ENCODE measurements at places on chromosomes 16 and 17.

GRCh38 chr16:50188619-50189136, 35.6 kb downstream of the TENT4B start:
- no peak for DNase-seq

- no peak for DNase-seq
These were observed 14.0 kb downstream of the PRSS54 start for GRCh38 chr16:58280846-58281301.

GRCh38 chr16:27366687-27367460, 35.1 kb upstream of the IL21R start:
- no peak for DNase-seq

- no peak for DNase-seq
These were observed 19.7 kb downstream of the PITPNM3 start for GRCh38 chr17:6536566-6537065.

GRCh38 chr17:54903375-54903774, 2.7 kb downstream of the TOM1L1 start:
- DNase-seq = no peak

DNA sequence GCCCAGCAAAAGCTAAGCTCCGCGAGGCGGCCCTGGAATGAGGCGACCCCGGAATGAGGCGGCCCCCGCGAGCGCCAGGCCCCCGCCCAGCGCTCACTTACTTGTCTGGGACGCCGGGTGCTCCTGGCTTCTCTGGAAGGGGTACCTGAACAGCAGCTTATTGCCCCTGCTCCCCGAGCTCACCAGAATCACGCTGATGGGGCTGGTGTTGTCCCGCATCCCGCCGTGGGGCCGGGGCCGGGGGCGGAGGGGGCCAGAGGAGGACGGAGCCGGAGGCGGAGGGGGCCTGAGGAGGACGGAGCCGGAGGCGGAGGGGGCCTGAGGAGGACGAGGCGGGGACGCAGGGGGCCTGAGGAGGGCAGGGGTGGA, 440 bp downstream of the NPRL3 start:
- no peak for DNase-seq

DNA sequence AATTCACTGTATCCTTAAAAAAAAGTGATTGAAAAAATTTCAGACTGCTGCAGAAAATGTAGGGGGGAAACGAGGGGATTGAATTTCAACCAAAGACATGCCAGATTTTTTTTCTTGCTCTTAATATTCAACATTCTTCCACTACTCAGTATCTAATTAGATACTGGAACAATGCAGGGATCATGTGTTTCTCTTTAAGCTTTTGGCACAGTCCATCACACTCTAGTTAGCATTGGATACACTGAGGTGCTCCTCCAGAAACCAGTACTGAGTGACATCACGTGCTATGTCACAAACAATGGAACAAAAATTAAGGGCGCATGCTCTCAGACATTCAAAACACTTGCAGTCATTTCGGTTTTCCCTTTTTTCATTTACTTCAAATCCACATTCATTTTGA, 298.6 kb upstream of the PSMD7 start:
- no peak for DNase-seq

GRCh38 chr16:23497543-23497868, 12.8 kb downstream of the GGA2 start:
- DNase-seq = no peak

DNA sequence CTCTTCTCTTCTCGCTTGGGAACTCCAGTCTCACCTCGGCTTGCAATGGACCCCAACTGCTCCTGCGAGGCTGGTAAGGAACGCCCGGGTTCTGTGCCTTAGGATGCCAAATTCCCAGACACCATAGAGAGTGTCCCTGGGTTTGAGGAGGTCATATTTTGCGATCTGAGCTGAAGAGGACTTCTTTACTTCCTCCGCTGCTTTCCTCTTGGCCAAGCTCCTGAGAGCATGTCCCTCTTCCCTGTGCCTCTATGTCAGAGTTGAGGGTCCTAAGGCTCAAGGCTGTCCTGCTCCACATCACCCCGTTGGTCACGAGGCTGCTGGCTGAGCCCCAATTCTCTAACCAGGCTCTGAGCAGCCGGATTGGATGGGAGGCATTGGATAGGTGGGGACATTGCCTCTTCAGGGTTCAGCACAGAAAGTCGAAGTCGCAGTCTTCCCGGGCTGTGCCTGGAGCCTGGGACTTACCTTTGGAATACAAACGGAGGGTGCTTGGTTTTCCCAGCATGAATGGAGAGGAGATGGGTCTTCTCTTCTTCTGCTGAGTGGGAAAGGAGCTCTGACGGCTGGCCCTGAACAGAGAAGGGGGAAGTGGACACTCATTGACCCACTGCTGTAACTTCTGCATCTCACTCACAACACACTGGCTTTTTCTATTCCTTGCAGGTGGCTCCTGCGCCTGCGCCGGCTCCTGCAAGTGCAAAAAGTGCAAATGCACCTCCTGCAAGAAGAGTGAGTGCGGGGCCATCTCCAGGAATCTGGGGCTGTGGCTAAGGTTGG, 416 bp downstream of the MT1H start:
- DNase-seq = no peak

- no peak for DNase-seq
These were observed 8.8 kb downstream of the NDEL1 start for GRCh38 chr17:8444494-8444893.

DNA sequence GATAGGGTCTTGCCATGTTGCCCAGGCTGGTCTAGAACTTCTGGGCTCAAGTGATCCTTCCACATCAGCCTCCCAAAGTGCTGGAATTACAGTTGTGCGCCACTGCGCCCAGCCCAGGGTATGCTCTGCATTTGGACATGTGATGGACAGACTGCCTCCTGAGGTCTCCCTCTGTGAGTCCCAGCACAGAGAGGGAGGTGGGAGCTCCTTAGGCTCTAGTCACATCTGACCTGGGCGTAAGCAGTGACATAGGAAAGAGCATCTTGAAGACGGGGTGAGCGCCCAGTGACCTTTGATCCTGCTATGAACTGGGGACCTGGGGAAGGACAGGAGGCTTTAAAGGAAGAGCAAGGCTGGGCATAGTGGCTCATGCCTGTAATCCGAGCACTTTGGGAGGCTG, 2.2 kb upstream of the GFAP start:
- no peak for DNase-seq

DNA sequence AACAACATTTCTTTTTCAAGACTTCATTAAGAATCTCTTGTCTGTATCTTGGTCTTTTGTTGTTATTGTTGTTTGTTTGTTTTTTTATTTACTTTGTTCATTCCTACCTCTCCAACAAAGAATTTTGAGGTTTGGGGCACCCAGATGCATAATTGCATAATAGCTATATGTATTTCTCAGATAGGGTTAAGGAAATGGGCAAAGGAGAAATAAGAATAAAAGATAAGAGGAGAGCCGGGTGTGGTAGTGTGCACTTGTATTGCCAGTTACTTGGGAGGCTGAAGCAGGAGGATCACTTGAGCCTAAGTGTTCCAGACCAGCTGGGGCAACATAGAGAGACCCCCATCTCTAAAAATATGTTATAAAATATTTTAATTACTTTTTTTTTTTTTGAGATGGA, 30.5 kb downstream of the CDH1 start:
- DNase-seq = no peak

DNA sequence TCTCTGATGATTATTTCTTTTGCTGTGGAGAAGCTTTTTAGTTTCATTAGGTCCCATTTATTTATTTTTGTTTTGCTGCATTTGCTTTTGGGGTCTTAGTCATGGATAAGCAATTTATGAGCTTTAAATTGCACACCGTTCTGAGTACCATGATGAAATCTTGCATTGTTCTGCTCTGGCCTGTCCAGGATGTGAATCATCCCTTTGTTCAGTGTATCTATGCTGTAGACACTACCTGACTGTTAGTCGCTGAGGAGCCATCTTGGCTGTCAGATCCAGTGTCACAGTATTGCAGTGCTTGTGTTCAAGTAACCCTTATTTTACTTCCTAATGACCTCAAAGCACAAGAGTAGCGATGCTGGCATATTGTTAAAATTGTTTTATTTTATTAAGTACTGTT, 218.0 kb upstream of the CNTNAP4 start:
- DNase-seq = no peak

- DNase-seq = no peak
These were observed 62.2 kb downstream of the DHRS7C start for GRCh38 chr17:9729034-9729650.

DNA sequence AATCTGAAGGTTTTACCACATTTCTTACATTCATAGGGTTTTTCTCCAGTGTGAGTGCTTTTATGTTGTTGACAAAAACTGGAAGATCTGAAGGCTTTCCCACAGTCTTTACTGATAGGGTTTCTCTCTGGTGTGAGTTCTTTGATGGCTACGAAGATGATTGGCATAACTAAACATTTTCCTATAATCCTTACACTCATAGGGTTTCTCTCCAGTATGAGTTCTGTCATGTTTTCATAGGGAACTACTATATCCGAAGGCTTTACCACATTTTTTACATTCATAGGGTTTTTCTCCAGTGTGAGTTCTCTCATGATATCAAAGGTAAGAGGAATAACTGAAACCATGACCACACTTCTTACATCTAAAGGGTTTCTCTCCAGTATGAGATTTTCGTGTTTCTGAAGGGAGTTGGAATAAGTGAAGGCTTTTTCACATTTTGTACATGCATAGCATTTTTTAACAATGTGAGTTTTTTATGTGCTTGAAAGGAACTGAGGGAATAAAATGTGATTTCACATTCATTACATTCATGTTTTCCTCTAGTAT, 1987.7 kb downstream of the TP53TG3F start:
- DNase-seq = no peak

DNA sequence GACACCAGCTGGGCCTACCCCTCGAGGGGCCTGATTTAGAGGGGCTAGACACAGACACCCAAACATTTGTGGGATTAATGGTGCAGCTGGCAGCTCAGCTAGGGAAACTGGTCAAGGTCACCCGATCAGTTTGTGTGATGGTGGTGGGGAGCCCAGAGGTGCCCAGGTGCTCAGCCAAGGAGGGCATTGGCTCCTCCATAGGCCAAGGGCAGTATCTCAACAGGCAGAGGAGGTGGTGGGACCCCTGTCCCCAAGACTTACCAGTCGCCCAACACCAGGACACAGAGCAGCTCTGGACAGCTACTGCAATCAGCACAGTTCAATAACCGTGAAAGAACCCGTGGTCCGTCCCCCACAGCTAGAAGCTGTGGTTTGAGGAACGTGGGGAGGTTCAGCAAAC, 120.9 kb downstream of the C16orf78 start:
- DNase-seq = no peak

DNA sequence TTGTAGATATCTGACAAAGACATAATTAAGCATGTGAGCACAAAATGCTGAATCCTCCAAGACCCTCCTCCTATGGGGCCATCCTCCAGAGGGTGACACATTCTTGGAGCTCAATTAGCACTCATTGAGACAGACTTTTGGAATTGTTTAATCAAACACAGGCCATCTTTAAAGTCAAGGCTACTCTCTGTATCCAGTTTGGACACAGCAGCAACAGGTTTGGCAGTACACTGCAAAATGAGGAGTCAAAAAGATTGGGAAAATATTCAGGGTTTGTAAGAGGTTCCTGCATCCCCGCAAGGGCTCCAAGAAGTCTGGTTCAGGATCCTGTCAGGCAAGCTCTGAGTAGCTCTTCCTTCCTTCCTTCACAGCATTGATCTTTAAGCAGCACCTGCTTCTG, 1.3 kb downstream of the ITFG1 start:
- no peak for DNase-seq

- no peak for DNase-seq
These were observed 5.2 kb upstream of the EIF1 start for GRCh38 chr17:41683441-41684007.

DNA sequence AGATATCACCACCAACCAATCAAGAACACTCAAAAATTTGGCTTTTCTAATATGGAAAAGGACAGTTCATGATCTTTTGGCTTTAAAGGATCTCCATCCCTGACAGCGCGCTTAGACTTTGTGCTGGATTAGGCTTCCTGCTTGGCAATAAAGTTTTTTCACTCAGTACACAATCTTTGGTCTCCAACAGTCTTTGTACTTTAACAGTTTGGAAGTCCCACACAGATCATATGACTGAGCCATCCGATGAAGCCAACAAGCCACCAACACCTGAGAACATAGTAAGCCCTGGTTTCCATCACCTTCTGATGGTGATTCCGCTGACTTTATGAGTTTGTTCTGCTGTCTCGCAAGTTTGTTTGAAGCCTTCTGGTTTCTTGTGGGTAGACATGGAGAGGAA, 34.3 kb downstream of the SMURF2 start:
- no peak for DNase-seq

DNA sequence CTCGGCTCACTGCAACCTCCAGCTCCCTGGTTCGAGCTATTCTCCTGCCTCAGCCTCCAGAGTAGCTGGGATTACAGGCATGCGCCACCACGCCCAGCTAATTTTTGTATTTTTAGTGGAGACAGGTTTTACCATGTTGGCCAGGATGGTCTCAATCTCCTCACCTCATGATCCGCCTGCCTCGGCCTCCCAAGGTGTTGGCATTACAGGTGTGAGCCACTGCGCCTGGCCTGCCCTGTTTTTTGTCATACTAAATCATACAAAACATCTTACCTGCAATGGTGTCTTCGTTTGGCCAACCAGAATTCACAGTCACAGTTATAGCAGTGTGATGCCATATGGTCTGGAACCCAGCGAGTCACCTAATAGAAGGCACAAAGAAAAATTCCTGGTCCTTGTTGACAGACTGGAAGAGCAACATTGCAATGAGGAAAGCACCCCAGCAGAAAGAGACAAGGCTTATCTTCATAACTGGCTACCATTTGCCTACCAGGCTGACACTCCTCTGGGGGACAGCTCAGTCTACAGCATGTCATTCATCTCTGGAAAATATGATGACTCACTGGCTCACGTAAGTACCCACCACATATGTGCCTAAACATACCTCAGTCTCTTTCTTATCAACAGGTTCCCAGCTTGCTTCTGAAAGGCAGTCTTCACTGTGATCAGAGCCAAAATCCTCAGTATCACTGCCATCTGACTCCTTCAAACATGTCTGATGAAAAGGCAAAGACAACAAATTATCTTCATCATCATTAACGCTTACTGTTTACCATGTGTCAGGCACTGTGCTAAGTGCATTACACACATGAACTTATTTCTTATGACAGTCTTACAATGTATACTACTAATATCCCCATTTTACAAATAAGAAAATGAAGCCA, 4.3 kb upstream of the HSF5 start:
- no peak for DNase-seq

- no peak for DNase-seq
These were observed 11.3 kb upstream of the NFAT5 start for GRCh38 chr16:69554495-69554894.

GRCh38 chr17:34658811-34659560, 79.6 kb downstream of the TMEM132E start:
- DNase-seq = no peak

DNA sequence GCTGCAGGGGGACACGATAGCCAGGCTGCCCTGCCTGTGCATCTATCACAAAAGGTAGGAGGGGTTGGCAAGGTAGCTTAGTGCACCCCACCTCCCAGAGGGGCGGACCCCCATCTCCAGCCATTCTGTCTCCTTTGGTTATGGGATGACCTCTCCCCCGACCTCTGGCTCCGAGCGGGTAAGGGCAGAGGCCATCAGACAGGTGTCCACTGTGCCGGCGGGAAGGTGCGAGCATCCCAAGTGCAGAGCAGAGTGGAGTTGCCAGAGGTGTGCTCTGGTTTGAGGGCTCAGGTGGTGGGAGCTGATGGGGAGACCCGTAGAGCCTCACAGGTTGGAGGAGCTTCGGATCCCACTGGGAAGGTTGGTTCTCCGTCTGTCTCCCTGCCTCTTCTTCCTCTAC, 11.7 kb downstream of the LDHD start:
- no peak for DNase-seq
